CD4-positive, alpha-beta memory T cell (primary cell): ENCODE measurements at places on chromosomes 3 and 15.

GRCh38 chr3:3560591-3561311 lies 238.5 kb upstream of the LRRN1 start:
- no peak for DNase-seq

- DNase-seq, result no peak
Observed at GRCh38 chr3:20997183-20997582, 753.8 kb downstream of the ZNF385D start.

DNA sequence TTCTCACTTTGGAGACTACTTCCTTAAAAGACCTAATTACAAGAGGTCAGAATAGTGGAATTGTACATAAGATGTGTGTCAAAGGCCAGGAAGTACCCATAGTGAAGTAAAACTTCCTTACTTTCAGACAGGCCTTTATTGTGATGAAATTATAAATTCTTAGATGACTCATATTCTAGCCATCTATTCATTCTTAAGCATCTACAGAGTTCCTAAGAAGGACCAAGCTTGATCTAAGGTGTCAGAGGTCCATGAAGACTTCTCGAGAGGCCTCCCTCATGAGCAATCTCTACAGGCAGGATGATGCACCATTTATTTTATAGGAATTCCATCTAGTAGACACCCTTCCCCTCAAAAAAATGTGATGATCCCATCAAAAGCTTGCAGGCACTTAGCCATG lies 493.3 kb downstream of the MAGI1 start:
- no peak for DNase-seq

DNA sequence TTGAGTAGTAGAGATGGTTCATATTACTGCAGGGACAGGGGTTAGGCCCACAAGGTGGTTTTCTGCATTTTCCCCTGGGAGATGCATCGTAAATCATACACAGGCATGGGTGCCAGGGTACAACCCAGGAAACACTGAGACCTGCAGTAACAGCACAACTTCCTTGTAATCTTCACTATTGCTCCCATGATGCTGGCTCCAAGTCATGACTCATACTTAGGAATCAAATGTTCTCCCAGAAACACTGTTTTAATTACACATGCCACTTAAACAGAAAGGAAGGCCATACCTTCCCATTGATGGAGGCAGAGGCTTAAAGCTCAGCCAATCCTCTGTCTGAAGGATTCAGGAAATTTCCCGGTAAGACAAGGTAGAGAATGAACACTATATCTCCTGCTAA lies 106.5 kb downstream of the ERC2 start:
- DNase-seq, result no peak

- DNase-seq, result no peak
Observed at GRCh38 chr3:147409143-147410115, at the start of gene ZIC1. ZIC1 (plus strand) TSS chr3:147409365; CDS start chr3:147410113, 748 bp downstream.

DNA sequence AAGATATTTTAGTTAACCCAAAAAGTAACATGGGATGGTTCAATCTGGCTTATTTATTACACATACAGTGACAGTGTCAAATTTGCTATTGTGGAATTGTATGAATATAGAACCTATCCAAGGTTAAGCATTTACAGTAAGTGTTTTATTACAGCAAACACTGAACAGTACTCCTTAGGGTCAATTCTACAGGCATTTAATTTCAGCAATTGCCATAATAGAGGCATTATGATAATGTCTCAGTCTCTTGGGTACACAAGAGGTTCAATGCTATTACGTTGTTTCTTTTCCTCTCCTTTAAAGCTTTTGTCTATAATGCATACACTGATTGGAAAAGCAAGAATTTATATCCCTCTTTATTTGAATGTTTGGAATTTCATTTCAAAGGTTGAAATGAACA lies 275.7 kb upstream of the NAALADL2 start:
- DNase-seq, result no peak
